CD4-positive, alpha-beta T cell treated with Interleukin-2 at 100 ng/mL for 4 hours (primary cell): ENCODE measurements at places on chromosomes 5 and 9.

GRCh38 chr5:73922875-73923557, 297.0 kb downstream of the ARHGEF28 start:
- no peak for DNase-seq

- no peak for DNase-seq
Observed at GRCh38 chr5:168858371-168858770, 279.2 kb upstream of the PANK3 start.

- no peak for DNase-seq
Observed at GRCh38 chr5:67222243-67223025, 25.8 kb upstream of the CD180 start.

DNA sequence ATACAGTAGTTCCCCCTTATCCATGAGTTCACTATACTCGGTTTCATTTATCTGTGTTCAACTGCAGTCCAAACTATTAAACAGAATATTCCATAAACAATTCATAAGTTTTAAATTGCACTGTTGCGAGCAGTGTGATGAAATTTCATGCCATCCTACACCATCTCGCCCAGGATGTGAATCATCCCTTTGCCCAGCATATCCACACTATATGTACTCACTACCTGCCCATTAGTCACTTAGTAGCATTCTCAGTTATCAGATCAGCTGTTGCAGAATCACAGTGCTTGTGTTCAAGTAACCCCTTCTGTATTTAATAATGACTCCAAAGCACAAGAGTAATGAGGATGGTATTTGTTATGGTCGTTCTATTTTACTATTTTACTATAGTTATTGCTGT, 51.5 kb downstream of the SHOC1 start:
- DNase-seq, result no peak

DNA sequence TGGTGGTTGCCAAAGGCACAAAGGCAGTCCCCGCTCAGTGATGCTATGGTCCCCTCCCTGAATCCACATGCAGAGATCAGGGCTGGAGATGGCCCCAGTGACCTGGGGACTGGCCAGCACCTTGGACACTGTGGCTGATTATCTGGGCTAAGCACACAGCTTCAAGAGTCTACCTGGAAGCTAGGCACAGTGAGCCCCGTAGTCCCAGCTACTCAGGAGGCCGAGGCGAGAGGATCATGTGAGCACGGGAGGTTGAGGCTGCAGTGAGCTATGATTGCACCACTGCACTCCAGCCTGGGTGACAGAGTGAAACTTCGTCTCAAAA, 8.3 kb upstream of the SCGB3A1 start:
- no peak for DNase-seq

GRCh38 chr5:893137-893506, 438 bp downstream of the TRIP13 start:
- no peak for DNase-seq

- DNase-seq, result no peak
Observed at GRCh38 chr5:154087260-154087659, 48.5 kb downstream of the MFAP3 start.

DNA sequence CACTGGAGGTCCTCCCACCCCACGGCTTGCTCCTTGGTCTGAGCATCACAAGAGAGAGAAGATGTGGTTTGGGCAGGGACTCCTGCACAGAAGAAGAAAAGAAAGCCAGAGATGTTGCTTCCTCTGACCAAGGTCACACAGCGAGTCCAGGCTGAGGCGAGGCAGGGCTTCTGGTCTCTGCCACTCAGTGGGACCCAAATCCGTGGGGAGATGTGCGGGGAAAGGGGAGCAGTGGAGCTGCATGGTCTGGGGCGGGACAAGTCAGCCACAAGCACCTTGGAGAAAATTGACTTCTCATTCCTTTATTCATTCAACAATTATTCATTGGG, 150.9 kb downstream of the C9orf50 start:
- no peak for DNase-seq

DNA sequence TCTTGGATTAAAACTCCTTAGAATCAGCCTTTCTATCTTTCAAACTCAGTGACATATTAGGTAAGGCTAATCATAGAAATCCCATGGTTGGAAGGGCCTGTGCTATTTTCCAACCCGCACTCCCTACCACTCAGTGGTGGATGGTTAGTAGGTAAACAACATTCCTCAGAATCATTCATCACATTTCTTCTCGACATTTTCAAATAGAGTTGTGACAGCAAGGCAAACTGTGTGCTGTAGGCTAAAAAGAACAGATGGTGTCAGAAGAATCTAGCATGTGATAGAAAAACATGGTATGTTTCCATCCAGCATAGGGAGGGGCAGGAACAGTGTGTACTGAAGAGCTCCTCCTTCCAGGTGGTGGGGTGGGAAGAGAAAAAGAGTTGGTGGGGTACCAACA, 227.3 kb upstream of the NMUR2 start:
- DNase-seq, result no peak

DNA sequence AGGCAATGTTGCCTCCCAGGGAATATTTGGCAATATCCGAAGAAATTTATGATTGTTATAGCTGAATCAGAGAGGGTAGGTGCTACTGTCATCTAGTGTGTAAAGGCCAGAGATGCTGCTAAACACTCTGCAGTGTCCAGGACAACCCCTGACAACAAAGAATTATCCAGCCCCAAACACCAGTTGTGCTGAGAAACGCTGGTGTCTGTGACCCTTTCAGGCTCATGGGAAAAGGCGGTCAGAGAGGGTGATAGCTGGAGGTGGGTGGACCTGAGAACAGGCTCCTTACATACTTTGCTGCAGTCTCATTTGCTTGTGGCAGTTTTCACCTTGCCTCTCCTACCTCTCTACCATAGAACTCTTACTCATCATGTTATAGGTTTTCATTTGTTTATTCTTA, 295.3 kb upstream of the DMRT1 start:
- no peak for DNase-seq

DNA sequence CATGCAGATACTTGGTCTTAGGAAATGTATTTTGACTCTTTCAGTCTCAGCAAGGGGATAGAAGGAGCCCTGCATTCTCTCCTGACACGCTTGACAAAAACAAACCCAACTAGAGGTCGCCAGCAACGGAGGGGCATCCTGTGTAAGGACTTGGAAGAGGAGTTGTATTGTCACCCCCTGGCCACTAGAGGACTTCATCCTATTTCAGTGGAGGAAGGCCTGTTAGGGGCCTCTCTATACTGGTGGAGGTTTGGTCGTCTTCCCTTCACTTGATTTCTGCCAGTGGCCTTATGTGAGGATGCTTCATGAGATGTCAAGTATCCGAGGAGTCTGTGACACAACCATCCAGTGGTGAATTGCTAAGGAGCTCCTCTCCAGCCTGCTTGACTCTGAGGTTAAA, 122.8 kb upstream of the STC2 start:
- no peak for DNase-seq

DNA sequence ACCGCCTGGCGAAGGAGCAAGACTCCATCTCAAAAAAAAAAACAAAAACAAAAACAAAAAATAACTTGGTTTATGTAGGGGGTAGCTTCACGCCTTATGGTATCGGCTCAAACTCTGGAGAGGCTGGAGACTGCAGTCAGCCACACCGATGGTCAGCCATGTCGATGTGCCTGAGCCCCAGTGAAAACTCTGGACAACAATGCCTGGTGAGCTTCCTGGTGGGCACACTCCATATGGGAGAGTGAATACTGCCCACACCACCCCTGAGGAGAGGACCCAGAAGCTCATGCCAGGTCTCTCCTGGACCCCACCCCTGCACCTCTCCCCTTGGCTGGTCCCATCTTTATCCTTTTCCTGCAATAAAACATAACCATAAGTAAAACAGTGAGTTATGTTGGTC, 19.6 kb downstream of the IPPK start:
- DNase-seq, result no peak

DNA sequence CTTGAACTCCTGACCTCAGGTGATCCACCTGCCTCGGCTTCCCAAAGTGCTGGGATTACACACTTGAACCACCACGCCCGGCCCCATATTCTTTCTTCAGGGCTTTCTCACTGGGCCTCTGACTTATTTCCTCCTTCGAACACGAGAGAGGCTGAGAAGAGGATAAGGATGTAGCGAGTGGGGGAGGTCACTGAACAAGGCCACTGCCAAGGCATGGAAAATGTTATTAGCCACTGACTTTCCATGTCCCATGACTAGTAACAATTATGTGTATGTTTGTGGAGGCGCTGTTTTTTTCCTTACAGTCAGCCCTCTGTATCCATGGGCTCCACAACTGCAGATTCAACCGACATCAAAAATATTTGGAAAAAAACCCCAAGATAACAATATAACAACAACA, 12.3 kb upstream of the FCHSD1 start:
- DNase-seq, result no peak

- DNase-seq, result no peak
Observed at GRCh38 chr9:99167119-99167518, 54.6 kb downstream of the ALG2 start.

DNA sequence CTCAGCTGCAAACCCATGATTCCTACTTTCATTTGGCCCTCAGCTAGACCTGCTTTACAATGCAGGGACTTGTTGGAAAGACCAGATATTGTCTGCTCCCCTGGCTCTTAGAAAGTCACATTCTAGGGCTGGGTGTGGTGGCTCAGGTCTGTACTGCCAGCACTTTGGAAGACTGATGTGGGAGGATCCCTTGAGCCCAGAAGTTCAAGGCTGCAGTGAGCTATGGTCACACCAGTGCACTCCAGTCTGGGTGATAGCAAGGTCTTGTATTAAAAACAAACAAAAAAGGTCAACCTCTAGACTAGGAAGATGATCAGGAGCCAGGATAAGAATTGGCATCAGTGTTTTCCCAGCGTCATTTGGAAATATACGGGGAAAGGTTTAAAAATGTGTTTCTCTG, 145.8 kb downstream of the PALM2AKAP2 start:
- no peak for DNase-seq

- peak; percentile 74 for DNase-seq
Observed at GRCh38 chr5:150783422-150783928, 4.9 kb downstream of the SMIM3 start.

GRCh38 chr9:69768101-69768500, 8.3 kb upstream of the PTAR1 start:
- no peak for DNase-seq

DNA sequence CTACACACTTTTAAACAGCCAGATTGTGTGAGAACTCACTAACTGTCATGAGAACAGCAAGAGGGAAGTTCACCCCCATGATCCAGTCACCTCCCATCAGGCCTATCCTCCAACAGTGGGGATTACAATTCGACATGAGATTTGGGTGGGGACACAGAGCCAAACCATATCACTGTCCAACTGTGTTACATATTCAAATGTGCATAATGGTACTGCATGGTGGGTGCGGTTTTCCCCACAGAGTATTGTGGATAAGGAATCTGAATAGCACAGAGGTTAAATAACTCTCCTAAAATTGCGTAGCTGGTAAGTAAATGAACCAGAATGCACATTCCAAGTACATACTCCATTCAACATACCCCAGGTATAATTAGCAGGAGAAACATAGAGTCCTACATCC, 32.1 kb downstream of the CDH6 start:
- no peak for DNase-seq

DNA sequence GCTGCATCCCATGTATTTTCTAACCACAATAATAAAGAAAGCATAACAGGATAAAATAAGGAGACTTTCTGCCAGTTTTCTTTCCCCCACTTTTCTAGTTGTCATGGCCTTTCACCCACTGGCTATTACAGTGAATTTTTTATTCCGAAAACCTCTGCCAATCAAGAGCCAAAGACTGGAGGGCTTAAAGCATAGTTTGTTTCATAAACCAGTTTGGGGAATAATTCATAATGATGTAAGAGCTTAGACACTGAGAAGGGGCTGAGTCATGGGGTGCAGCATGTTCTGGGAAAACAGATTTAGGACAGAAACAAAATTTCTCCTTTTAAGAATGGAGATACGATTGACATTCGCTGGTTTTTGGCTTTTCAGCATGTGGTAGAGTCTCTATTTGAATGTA, 4.4 kb upstream of the GLIPR2 start:
- DNase-seq, result no peak

GRCh38 chr5:172110921-172111851, 76.8 kb downstream of the STK10 start:
- DNase-seq, result peak; percentile 81

DNA sequence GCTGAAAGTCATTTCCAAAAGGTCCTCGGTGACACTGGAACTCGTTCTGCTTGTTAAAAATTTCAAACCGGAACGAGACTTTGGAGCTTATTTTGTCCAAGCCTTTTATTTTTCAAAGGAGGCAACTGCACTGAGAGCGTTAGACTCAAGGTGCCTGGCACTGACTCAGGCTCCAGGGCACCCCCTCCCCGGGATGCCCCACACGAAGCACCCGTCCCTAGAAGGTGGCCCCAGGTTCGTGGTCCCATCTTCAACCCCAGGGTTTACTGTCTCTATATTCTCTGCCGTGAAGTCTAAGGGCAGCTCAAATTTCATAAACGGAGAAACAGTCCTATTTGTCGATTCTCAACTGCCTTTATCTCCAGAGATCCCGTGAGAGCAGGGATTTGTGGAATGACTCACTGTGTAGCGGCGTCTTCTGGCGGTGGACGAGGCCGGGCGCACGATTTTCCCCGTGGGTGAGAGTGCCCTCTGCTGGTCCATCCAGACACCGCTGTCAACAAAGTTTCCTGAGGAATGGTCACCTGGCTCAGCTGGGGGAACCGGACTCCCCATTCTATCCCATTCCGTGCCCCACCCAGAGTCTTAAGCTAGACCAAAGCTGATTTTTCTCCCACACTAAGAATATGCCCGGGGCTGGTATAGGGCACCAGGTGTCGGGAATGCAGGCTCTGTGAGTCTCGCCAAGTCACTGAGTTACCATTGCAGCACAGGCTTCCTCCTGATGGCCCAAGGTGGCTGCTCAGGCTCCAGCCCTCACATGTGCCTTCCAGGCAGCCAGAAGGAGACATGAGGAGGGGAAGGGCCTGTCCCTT, 27.1 kb upstream of the SLC6A19 start:
- peak; percentile 28 for DNase-seq

DNA sequence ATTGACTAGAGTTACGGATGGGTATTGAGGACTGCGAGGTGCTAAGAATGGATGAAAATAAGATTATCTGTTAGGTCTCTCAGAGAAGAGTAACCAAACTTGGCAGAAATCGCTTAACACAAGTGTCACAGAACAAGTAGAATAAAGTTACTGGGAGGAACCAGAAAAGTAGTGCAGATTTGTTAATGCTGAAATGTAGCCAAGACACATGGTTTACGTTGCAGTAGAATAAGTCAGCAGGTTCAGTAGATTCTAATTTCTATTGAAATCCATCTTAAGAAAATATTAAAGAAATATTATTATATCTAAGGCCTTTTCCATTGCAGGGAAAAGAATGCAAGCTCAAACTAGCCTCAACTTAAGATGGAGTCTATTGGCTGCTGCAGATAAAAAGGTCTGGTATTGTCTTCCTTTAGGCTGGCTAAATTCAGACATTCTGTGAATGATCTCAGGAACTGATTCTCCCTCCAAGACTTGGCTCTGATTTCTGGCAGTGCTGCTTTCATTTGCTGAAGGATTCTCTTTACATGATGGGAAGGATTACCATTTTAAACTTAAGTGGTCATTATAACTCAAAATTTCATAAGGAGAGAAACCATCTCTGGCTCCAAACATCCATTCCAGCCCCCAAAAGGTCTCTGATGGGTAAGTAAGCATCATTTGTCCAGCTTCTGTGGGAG, 314.9 kb downstream of the MARCHF11 start:
- no peak for DNase-seq
